ENCODE measurements at places on chromosomes 6 and 20.

DNA sequence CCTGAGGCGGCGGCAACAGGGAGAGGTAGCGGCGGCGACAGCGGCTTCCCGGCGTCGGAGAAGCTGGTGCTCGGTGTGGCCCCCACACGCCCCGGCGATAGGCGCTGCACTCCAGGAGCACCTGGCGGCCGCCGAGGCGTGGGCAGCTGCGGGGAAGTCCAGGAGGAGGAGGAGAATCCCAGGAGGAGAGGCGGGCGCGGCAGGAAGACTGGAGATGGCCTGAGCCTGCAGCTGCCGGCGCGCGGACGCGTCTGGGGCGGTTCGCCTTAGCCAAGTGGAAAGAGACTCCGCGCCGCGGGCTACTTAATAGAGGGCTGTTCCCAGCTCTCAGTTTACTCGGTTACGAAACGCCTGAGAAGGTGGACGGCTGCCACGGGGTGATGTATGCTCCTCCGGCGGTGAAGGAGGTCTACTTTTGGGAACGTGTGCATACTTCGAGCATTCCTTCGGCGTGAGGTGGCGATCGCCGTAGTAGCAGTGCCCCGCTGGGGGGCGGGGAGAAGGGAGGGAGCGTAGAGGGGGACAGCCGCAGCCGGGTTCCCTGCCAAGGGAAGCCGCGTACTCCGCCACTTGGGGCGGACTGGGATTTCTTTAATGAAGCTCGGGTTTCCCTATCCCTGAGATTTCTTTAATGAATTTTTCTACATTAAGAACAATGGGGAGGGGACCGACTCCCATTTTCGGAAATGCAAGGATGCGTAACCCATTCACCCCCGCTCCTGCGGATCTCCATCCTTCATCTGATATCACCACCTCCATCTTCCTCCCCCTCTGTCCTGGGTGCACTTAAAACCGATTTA lies at the start of gene COL12A1:
Gene COL12A1 (minus strand): TSS at position 278 of the 800 bp plus-strand sequence. CDS start 3,261 bp downstream, outside the sequence.
- peak; percentile 75 for DNase-seq

DNA sequence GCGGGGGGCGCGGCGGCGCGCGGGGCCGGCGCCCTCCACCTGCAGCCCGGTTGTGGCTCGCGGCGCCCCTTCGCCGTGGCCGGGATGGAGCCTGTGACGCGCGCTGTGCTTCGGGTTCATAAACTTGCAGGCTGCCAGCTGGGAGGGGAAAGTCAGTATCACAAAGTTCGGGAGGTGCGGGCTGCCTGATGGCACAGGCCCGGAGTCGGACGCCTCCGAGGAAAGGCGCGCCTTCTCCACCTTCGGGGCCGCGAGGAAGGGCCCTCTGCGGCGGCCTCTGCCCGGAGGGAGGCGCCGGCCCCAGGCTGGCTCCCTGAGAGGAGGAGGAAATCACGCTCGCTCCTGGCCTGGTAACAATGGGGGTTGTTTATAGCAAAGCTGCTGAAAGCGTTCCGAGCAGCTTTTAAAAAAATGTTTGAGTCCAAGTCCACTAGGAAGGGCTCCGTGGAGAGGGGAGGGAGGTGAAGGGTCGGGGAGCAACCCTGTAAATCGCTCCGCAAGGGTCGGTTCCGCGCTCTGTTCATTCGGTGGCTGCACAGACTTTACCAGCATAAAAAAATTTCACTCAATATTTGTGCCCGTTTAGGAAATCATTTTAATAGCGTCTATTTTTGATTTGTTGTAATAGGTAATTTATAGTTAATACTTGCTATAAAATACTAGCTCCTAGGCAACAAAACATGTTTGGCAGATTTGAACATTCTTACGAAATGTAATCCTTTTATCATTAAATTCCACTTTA lies 1.0 kb downstream of the AFDN start:
- no peak for DNase-seq

DNA sequence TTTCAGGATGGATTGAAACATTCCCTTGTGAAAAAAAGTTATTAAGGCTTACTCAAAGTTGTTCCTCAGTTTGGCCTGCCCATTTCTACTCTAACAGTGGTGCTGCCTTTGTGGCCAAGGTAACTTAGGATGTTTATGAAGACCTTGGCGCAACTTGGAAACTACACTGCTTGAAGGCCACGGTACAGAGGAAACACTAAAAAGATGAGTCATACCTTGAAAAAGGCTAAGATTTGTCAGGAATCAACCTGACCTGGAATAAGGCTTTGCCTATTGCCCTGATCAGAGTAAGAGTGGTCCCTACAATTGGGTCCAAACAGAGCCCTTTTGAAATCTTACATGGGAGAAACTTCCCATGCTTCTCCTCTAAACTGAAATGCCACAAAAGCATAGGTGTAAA lies 119.9 kb upstream of the MOCS1 start:
- no peak for DNase-seq

DNA sequence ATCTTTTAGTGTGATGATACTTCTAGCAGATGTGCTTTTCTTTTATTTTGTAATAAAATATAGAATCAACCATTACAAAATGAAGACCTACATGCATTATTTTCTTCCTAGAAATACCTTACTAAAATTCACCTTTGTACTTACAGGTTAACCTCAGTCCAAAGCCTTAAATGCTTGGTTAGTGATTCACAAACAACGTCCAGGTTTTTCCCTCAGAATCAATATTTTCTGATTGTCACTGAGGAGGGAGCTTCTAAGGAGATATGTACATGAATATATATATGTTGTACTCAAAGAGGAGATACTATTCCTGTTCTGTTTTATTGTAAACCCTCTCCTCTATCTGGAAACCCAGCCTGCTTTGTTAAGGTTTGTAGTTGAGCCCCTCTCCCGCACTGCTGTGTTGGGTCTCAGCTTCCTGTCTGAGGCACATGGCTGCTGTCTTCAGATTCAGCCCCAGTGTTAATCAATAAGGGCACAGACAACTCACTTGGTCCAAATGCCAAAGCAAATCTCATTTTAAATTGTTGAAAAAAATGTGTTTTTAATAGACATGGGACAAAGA lies 33.9 kb upstream of the HS3ST5 start:
- DNase-seq = no peak

- DNase-seq = no peak
These were observed 46.0 kb upstream of the SRF start for GRCh38 chr6:43125119-43125518.

DNA sequence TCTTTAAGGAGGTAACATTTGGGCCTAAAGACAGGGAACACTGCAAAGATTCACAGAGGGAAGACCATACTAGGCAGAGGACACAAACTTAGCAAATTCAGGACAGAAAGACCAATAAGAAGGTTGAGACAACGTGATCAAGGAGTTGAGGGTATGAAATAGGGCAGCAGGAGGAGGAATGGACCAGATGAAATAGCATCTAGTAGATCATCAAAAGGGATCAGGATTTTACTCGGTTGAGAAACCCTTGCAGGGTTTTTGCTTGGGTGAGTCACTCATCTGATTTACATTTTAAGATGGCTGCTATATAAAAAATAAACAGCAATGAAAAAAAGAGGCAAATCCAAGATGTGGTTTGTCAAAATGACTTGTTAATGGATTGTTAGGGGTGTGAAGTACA lies 4.7 kb downstream of the BCLAF1 start:
- no peak for DNase-seq
